ENCODE measurements at places on chromosomes 2 and 18. TPM values are rescaled to one million over a fixed set of nuclear protein-coding genes. Genes with fewer than 3 reads are reported as not detected.

- H3K4me1 ChIP-seq: no peaks in the 10 kb centered on the region
- no peak overlapping the region for H3K27ac ChIP-seq
- no peak for DNase-seq
- no peaks in the 10 kb centered on the region for H3K36me3 ChIP-seq
- no peaks in the 10 kb centered on the region for H3K27me3 ChIP-seq
Observed at GRCh38 chr18:4284528-4284927, 170.6 kb downstream of the DLGAP1 start.

Gene GPC1
- 447 TPM for total RNA-seq

- no peaks in the 10 kb centered on the region for H3K4me1 ChIP-seq
- no peaks in the 10 kb centered on the region for H3K36me3 ChIP-seq
- H3K4me3 ChIP-seq: no peak overlapping the region
- H3K27ac ChIP-seq: no peak overlapping the region
- H3K27me3 ChIP-seq: no peaks in the 10 kb centered on the region
Observed at GRCh38 chr18:70260683-70261082, 28.2 kb upstream of the SOCS6 start.

- H3K27ac ChIP-seq: no peak overlapping the region
- DNase-seq: no peak
Observed at GRCh38 chr2:72165792-72166191, 18.1 kb upstream of the CYP26B1 start.

Gene B3GNT7
- total RNA-seq: 7.4 TPM

- no peak overlapping the region for H3K4me3 ChIP-seq
- H3K27ac ChIP-seq: no peak overlapping the region
Observed at GRCh38 chr2:170092436-170093060, 85.4 kb upstream of the MYO3B start.

Measured in prostate gland (tissue), 2 donors.